ENCODE measurements at places on chromosomes 4 and X. TPM values are rescaled to one million over a fixed set of nuclear protein-coding genes. Genes with fewer than 3 reads are reported as not detected.

MCTS1 gene
- 91.3 TPM for total RNA-seq

DNA sequence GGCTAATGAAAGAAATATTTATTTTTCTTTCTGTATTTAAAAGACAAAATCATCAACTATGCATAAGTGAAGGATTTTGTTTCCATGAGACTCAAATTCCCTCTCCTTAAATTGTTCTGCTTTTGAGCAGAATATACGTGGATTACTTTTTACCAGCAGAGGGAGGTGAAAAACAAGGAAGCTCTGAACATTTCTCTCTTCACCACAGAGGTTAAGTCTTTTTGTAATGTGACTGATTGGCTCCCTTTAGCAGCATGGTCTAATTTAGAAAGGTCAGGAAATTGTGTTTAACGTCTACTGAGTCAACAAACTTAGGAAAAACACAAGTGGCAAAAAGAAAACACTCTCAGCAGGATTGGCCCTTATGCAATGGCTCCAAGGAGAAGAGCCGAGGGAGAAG is 55.1 kb upstream of the F9 start:
- no peak for DNase-seq

DNA sequence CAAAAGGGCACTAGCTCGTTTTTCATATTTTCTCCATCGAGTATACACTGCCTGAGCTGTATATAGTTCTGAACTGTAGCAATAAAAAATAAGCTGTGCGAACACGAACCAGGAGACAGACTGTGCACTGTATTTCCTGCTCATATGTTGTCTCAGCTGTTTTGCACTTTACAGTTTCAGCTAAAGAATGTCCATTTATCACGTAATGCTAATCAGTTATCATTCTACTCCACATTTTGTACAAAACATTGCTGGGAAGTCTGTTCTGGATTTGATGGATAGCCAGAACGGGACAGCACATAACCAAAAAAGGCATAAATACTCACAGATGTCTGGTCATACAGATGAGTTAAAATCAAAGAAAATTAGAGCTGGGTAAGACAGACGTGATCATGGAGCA is 315.5 kb upstream of the ADGRL3 start:
- no peak for DNase-seq

DNA sequence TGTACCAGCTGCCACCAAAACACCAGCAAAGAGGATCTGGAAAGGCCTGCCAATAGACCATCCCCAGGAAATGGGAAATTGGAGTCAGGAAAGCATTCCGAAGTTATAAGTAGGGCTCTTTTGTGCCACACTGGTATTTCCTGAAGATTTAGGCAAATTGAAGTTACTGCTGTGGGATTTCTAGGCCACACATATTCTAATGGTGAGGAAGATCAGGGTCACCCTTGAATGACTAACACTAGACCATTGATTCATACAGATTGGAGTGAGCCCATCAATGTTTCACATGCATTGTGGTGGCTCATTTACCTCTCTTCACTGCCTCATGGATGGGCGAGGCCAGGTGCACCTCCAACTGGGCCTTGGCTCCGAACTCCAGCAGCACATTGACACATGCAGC is 22.6 kb downstream of the ASB11 start:
- no peak for DNase-seq

DNA sequence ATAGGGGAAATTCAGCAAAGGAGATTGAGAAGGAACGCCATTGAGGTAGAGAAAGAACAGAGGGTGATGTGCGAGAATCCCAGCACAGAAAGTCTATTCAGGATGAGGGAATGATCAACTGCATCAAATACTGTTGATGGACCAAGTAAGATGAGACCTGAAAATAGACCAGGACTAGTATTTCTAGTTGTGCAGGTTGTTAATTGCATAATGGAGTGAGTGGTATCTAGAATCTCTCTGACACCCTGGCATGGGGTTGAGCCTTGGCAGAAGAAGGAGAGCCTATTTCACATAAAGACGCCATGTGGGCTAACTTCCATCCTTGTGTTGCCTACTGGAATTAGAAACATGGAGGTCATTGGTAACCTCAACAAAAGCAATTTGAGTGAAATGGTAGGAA is 135.6 kb downstream of the TMEM164 start:
- DNase-seq: no peak

NAP1L2 gene
- 0.06 TPM for total RNA-seq

- DNase-seq: no peak
Observed at GRCh38 chrX:122591546-122591945, 592.5 kb upstream of the GRIA3 start.

Measured in SJSA1 (cell line).